Temporal lobe (tissue), 4 donors: ENCODE measurements at places on chromosomes 5 and 9. TPM values are rescaled to one million over a fixed set of nuclear protein-coding genes. Genes with fewer than 3 reads are reported as not detected.

The ACOT12 gene
- 0.98 TPM for total RNA-seq

The IGIP gene
- 8.4 TPM for total RNA-seq

The FAF2 gene
- total RNA-seq, result 24.6 TPM

The TAS2R1 gene
- total RNA-seq, result not detected

The RNF145 gene
- total RNA-seq, result 105 TPM

The PCA3 gene
- 0.49 TPM for total RNA-seq

The BARHL1 gene
- not detected for total RNA-seq

The TXNDC8 gene
- total RNA-seq, result not detected

The SNX24 gene
- 7.1 TPM for total RNA-seq

The TNC gene
- total RNA-seq, result 92.0 TPM

The IL33 gene
- total RNA-seq, result 14.3 TPM

The TUSC1 gene
- 10.1 TPM for total RNA-seq
